ENCODE measurements at places on chromosomes 2 and 18.
A peak's percentile ranks its signal among the peaks of the same experiment; 100 is the strongest.

GRCh38 chr2:73825408-73825807 is 3.4 kb upstream of the STAMBP start:
- DNase-seq = peak; percentile 23

GRCh38 chr2:17708501-17708900 is 45.1 kb downstream of the SMC6 start:
- DNase-seq = no peak

GRCh38 chr2:31365834-31366505 is 48.6 kb downstream of the XDH start:
- no peak for DNase-seq

DNA sequence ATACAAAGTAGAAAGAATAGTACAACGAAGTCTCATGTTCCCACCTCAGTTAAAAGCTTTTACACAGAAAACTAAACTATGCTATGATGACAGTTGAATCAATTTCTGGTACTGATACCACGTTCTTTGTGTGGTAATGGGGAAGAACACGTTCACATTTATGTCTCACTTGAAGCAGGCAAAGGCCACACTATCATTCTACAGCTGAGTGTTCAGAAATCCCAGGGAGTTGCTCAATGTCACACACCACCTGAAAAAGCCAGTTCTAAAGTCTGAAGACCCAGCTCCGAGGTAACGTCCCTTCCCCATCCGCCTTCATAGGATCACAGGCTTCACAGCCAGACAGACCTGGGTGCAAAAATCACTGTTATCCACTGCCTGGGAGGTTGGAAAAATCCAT is 8.9 kb downstream of the RNF149 start:
- no peak for DNase-seq

- no peak for DNase-seq
Measured at GRCh38 chr2:204441316-204441715, 104.0 kb upstream of the PARD3B start.

- no peak for DNase-seq
Measured at GRCh38 chr2:233007739-233008138, 5.3 kb downstream of the NGEF start.

DNA sequence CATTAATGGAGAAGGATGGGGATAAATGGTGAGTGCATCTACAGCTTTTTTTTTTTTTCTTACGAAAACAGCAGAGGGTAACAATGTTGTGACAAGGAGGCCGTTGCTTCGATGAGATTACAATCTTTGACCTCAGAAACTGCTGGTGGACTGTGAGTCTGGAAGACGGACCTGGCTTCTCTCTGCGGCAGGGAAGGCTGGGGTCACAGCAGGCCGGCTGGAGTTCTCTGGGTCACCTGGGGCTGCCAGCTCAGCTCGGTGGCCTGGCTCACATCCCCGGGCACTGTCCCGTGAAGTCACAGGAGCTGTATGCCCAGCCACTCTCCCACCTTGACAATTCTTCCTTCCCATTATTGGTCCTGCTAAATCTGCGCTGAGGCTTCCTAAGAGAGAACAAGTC is 160.8 kb downstream of the ACKR3 start:
- DNase-seq = no peak

DNA sequence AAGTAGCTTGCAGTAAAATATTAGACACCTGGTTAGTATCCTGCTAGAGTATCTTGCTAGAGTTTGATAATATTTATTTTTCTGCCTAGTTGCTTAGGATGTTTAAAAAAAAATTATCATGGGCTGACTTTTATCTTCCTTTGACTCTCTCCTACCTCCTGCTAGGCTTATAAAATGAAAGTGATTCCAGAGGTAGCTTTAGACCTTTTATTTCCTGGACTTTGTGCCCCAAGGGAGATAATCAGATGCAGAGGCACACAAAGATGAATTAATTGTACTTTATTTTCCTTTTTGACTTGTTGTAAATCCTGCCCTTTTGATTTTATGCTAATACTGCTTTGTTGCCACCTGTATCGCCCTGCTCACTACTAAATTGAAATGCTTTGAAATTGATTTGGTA is 130.7 kb downstream of the WDSUB1 start:
- DNase-seq = no peak

GRCh38 chr2:235944591-235944990 is 223.6 kb downstream of the GBX2 start:
- no peak for DNase-seq

GRCh38 chr2:2507417-2507997 is 176.4 kb upstream of the MYT1L start:
- no peak for DNase-seq

GRCh38 chr2:26429779-26430578 is 28.3 kb downstream of the DRC1 start:
- peak; percentile 32 for DNase-seq

GRCh38 chr2:113768770-113769169 is 12.3 kb upstream of the SLC35F5 start:
- peak; percentile 48 for DNase-seq

DNA sequence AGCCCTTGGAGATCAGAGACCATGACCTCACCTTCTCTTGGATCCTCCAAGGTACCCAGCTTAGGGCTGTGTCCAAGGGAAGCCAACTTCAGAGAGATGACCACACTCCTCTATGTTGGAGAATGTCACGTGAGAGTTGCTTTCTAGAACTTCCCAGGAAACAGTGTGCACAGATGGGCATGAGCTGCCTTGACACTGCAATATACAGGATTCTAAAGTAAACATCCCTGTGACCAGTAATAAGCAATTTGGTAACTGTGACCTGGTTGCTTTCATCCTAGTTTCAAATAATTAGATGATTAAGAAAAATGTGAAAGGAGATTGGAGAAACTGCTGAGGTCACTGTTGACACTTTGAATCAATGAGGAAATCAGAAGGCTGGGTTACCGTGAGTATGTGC is 181.1 kb upstream of the EPAS1 start:
- DNase-seq = no peak

DNA sequence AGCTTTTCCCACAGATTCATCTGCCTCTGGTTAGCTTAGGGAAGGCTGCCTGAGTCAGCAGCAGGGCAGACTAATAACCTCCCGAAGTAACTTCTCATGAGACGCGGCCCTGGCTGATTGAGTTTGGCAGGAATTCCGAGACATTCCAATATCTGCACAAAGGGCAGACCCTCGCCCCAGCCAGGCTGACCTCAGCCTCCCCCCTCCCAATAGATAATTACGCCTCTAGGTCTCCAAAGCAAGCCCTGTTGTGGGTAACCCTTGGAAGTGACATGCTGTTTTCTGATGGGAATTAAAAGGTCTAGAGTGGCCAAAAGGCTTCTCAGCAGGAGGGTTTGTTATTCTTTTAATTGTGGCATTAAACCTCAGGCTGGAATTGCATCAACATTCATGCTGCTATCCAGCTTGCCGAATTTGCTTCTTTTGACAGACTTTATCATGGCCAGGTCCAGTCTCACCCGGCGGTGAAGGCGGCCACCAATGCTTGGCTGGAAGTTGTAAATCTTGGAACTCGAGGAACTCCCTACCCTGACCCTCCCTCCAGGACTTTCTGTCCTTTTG is 98.0 kb upstream of the SLC14A2 start:
- DNase-seq = peak; percentile 86

DNA sequence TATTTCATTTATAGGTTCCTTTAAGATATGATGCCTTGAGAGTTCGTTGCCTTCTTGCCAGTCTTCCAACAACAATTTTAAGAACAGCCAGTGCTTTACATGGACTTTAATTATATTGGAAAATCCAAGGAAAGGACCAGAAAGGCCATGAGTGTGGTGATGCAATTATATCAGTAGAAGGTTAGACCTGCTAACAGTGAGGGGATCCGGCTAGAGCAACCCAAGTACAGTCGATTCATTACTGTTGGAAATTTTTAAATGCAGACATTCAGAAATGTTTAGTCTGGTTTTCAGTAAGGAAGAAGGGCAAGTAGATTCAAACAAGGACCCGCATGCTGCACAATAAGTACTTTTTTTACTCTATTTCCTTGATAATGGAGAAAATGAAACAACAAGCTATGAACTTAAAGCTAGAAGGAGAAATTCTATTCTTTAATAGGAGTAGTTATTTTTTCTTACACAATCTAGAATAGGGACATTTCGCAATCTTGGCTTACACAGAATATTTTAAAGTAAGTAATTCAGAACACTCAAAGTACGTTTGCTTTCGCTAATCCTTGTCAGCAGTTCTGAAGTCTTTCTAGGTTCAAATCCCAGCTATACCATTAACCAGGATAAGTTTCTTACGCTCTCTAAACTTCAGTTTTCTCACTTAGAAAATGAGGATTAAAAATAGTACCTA is 405.5 kb downstream of the MEIS1 start:
- DNase-seq = peak; percentile 83

GRCh38 chr2:188931361-188931760 is 42.8 kb upstream of the COL3A1 start:
- peak; percentile 72 for DNase-seq

DNA sequence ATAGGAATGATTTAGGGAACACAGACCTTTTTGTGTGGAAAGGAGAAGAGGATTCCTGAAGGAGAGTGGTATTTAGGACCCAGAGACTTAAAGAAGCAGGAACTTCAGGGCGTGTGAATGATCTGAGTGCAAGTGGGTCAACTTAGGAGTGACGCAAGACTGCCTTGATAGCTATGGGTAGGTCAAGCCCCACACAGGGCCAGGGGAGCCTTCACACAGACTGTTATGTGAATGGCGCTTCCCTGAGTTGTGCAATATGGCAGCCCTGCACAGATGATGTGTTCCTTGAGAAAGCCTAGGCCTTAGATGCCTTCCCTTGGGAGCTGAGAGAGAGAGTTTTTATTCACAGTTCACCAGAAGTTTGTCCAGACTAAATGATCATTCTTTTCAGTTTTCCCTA is 47.1 kb upstream of the IGFBP5 start:
- DNase-seq = no peak

DNA sequence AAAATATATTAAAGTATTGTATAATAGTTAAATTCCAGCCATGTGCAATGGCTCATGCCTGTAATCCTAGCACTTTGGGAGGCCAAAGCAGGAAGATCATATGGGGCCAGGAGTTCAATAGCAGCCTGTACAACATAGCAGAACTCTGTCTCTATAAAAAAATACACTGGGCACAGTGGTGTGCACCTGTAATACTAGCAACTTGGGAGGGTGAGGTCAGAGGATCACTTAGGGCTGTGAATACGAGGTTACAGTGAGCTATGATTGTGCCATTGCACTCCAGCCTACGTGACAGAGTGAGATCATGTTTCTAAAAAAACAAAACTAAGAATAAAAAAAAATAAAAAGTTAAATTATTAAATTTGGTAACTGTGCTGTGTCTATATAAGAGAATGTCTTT is 36.1 kb downstream of the ZRANB3 start:
- DNase-seq = no peak

DNA sequence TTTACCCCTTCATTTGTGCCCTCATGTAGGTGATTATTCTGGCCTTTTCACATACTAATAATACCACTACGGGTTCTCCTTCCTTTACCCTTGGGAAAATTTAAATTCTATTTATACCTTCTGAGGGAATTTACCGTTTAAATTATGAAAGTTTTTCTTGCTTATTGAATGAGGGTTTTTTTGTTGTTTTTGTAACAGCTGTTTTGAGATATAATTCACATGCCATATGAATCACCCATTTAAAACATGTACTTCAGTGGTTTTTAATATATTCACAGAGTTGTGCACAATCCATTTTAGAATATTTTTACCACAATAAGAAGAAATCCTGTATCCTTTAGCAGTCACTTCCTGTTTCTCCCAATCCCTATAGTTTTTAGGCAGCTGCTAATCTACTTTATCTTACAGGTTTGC is 54.7 kb downstream of the EML4 start:
- DNase-seq = peak; percentile 33

DNA sequence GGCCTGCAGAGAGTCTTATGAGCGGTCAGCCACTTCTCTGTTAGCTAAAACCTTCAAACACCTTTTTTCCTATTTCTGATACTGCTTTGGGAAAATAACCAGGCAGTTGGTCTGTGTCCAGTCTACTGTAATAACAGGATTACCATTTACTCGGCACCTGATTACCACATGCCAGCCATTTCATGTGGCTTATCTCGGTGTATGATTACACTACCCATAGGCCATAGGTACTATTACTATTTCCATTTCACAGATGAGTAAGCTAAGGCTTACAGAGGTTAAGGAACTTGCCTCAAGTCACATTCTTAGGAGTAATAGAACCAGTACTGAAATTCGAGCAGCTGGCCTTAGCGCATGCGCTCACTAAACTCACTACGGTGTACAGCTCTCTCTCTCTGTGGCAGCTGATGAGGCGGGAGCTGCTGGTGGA is 147.2 kb upstream of the L3MBTL4 start:
- DNase-seq = no peak

- DNase-seq = no peak
Measured at GRCh38 chr18:21363348-21363747, 121.3 kb downstream of the GREB1L start.

DNA sequence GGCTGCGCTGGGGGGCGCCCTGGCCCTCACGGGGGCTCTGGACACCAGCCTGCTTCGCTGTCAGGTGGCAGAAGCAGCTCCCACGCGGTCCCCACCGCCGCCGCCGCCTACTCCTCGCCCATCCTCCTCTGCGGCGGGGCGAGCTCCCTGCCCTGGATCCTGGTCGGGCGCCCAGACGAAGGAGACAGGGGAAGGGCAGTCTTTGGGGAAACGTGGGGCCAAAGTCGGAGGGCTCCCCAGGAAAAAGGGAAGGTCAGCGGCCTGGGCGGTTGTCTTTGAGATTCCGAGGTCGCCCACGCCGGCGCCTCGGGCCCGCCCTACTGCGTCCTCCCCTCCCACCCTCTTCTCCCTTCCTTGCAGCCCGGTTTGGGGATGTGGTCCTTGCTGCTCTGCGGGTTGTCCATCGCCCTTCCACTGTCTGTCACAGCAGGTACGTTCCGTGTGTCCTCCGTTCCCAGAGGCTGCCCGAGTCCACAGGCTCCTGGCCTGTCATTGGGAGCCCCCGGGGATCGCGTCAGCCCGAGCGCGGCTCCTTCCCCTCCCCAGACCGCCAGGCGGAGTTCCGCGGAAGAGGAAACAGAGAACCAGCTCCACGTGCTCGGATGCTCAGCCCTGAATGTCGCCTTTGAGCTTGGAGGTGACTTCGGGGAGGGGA is 800 bp downstream of the IL1RL2 start:
- DNase-seq = peak; percentile 81

DNA sequence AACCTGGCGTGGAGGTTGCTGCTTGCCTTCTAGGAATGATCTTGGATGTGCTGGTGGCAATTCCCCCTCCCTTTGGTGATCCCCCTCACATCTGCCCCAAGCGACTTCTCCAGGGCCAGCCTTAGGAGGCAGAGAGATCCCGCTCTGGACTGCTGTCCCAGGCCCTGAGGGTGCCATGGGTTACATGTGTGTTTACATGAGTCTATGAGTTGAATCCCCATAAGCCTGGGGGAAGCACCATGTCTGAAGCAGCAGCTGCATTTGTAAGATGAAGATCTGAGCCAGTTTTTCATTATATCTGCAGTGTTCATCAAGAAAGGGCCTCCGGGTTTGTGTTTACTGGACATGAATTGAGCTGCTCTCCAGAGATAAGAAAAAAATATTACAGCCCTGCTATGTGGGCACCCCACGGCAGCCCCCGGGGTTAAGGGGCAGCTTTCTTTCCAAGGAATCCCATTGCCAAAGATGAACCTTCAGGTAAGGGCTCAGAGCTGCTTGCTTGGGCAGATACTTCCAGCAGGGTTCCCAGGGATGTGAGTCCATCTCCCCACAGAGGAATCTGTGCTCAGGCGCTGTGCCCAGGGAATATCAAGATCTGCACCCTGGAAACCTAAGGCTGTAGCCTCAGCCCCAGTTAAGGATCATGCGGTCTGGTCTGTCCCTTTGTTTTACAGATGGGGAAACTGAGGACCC is 46.0 kb downstream of the MRPS5 start:
- no peak for DNase-seq

Measured in GM23248 (cell line).